ENCODE measurements at places on chromosomes 11 and 22.

DNA sequence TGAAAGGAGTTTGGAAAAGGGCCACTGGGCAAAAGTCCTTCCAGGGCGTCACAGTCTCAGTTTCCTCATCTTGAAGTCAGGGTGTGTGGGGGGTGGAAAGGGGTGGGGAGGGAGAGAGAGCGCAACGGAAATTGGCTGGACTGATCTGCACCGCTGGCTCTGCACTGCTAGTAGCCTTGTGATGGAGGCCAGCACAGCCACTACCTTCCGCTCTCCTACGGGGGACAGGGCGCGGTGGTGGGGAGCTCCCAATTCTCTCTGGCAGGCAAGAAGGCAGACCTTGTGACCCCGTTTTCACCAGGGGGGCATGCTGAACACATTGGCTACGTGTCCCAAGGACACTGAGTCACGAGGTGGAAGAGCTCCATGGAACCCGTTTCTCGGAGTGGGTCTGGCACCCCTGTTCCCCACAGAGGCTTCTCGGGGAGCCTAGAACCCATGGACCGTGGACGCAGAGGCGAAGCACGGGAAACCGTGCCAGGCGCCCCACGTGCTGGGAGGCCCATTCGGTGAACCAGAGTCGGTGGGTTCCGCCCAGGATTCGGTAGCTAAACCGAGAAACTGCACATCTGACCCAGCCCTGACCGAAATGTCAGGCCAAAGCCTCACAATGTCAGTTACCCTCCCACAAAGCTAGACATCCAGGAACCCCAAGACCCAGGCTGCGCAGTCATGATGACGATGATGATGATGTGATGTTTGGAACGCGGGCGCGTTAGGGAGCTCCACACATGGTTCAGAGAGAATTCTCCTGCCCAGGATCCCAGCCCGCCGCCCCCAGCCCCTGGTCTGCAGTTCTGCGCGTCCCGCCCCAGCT is 28.3 kb upstream of the WNT11 start:
- peak; percentile 20 for DNase-seq

DNA sequence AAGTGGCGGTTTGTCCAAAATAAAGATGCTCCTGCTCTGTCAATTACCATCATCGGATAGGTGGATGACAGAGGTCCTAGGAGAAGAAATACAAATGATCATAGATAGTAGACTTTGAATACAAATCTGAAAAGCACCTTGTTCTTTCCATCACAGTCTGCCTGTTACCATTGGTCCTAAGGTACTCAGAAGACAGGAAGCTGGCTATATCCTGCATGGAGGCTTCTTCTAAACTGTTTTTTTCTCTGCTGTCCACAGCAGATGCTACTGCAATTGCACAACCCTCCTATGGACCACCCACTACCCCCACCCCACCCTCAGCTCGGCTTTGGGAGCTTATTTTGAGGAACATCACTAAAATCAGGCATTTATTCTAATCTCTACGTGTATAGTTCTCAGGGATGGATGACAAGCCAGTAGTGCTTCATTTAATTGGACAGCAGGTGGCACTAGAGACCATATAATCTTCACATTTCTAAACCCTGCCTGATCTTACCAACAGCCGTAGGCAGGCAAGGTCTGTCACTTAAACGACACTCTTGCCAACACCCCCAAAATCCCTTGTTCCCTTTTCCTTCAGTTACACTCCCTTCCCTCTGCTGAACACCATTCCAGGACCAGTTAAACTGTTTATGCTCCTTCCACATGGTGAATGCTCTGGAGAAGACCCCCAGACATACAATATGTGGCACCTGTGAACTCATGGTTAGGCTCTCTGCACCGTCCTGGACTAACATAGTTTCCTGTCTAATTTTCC is 6.6 kb upstream of the PTS start:
- DNase-seq = no peak

GRCh38 chr11:18071098-18071705 is 25.1 kb upstream of the TPH1 start:
- DNase-seq = no peak

GRCh38 chr11:1744137-1744886 is 6.1 kb downstream of the IFITM10 start:
- no peak for DNase-seq

Data from stimulated activated CD8-positive, alpha-beta memory T cell treated with anti-CD3 and anti-CD28 coated beads, Interleukin-15, amount 100 ng/mL, for 48 hours (primary cell).